Lower leg skin (tissue), 4 donors: ENCODE measurements at places on chromosomes 12 and 14. TPM values are rescaled to one million over a fixed set of nuclear protein-coding genes. Genes with fewer than 3 reads are reported as not detected.

The MANSC4 gene
- total RNA-seq, result not detected

The MGAT2 gene
- 8.6 TPM for total RNA-seq

The PPP1R1A gene
- 6.7 TPM for total RNA-seq

The SPRING1 gene
- total RNA-seq, result 21.3 TPM

The DEGS2 gene
- total RNA-seq, result 185 TPM

The PTCSC3 gene
- not detected for total RNA-seq

The CLEC6A gene
- not detected for total RNA-seq

The LBHD2 gene
- not detected for total RNA-seq

The LMNTD1 gene
- total RNA-seq, result not detected

The MIP gene
- not detected for total RNA-seq

The SYNDIG1L gene
- 0.13 TPM for total RNA-seq

The CLEC4A gene
- 2.5 TPM for total RNA-seq

The TMTC1 gene
- total RNA-seq, result 38.2 TPM

The PRB3 gene
- total RNA-seq, result 0.76 TPM

The EML5 gene
- 0.17 TPM for total RNA-seq

The CMKLR1 gene
- 1.1 TPM for total RNA-seq

The TAS2R13 gene
- total RNA-seq, result 0.26 TPM

The SIX4 gene
- total RNA-seq, result 0.46 TPM

The CDK17 gene
- total RNA-seq, result 41.9 TPM

The CLEC2D gene
- 2.5 TPM for total RNA-seq

The CRIP1 gene
- 103 TPM for total RNA-seq

The KLC1 gene
- 290 TPM for total RNA-seq

The PAH gene
- total RNA-seq, result not detected

The WSCD2 gene
- total RNA-seq, result 0.52 TPM

The MAPK1IP1L gene
- 69.5 TPM for total RNA-seq

The AHSA1 gene
- total RNA-seq, result 77.8 TPM

The CCDC38 gene
- not detected for total RNA-seq

The TAS2R42 gene
- total RNA-seq, result not detected

The PLEKHH1 gene
- total RNA-seq, result 23.1 TPM

The CACNA1C gene
- 2.4 TPM for total RNA-seq

The CD163 gene
- total RNA-seq, result 13.3 TPM

The GZMB gene
- total RNA-seq, result 0.75 TPM

The CFL2 gene
- 10.1 TPM for total RNA-seq

The EFS gene
- 38.7 TPM for total RNA-seq

The SLCO1A2 gene
- 0.04 TPM for total RNA-seq

The KIF21A gene
- 43.1 TPM for total RNA-seq

The SIX6 gene
- total RNA-seq, result not detected
